Activated CD4-positive, alpha-beta T cell treated with anti-CD3 and anti-CD28 coated beads for 1 hour (primary cell): ENCODE measurements at places on chromosomes 12 and 14.

- DNase-seq: no peak
Measured at GRCh38 chr12:130192642-130193345, 30.5 kb downstream of the FZD10 start.

GRCh38 chr12:67818459-67818903, 169.9 kb downstream of the DYRK2 start:
- DNase-seq: no peak

DNA sequence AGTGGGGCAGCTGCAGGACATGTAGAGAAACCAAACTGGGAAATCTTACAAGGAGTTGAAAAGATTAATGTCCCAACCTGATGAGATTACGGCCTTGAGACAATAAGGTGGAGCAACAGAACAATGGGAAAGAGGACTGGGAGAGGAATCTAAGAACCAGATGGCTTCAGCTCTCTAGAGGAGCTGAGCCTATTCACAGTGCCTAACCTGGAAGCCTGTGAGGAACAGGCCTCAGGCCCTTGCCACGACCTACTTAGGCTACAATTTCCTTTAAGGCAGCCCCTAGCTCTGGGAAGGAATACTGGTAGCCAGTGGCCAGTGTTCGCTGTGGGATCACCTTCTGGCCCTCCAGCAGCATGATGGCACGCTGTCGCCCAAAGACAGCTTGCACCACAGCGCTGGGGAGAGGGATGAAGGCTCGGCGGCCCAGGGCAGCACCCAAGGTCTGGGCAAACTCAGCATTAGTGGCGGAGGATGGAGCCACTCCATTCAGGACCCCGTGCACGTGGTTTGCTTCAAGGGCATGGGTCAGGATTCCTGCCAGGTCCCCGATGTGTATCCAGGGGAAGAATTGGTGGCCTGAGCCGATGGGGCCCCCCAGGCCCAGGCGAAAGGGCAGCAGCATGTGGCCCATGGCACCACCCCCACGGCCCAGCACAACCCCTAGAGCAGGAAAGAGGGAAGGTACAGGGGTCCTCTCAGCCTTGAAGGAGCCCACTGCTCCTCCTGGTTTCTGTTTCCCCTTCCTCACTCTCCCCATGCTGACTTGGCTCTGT, 2.6 kb downstream of the SDR39U1 start:
- DNase-seq: no peak

DNA sequence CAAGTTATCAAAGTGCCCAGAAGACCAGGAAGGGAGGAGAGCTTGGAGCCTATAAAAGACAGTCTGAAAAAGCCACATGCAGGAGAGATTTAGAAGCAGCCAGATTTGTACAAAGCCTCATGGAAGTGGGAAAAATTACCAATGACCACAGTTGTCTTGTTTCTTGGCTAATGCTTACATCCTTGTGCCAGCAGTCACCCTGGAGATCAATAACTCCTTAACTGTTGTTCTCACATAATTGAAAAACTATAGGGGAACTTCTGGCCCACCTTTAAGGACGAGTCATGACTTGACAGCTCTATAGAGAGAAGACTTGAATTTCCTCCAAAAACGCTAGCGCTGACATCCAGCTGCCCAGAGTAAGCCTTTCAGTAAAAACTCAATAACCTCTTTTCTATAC, 313.1 kb downstream of the GALC start:
- DNase-seq: no peak

GRCh38 chr14:48580692-48581091, 905.3 kb upstream of the MDGA2 start:
- DNase-seq: no peak

- DNase-seq: no peak
Measured at GRCh38 chr12:89575374-89575773, 49.5 kb upstream of the POC1B start.

DNA sequence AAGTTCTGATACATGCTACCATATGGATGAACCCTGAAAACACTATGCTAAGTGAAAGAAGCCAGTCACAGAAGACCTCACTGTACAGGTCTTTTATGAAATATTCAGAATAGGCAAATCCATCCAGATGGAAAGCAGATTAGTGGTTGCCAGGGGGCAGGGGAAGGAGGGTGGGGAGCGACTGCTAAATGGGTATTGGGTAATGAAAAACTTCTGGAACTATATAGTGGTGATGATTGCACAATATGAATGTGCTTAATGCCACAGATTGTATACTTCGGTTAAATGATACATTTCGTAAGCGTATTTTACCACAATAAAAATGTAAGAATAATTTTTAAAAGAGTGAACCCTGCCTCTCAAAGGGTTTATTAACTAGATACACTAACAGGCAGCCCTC, 11.8 kb upstream of the KSR2 start:
- DNase-seq: no peak

GRCh38 chr14:30295980-30296379, 263.0 kb upstream of the G2E3 start:
- no peak for DNase-seq

DNA sequence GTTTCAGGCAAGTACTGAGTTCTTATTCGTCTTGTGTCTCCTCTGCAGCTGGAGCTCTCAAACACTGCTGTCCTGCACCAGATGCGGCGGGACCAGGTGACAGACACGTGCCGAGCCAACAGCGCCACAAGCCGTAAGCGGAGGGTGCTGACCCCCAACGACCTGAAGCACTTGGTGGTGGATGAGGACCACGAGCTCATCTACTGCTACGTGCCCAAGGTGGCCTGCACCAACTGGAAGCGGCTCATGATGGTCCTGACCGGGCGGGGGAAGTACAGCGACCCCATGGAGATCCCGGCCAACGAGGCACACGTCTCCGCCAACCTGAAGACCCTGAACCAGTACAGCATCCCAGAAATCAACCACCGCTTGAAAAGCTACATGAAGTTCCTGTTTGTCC, 201.2 kb downstream of the SLC41A2 start:
- DNase-seq: no peak

DNA sequence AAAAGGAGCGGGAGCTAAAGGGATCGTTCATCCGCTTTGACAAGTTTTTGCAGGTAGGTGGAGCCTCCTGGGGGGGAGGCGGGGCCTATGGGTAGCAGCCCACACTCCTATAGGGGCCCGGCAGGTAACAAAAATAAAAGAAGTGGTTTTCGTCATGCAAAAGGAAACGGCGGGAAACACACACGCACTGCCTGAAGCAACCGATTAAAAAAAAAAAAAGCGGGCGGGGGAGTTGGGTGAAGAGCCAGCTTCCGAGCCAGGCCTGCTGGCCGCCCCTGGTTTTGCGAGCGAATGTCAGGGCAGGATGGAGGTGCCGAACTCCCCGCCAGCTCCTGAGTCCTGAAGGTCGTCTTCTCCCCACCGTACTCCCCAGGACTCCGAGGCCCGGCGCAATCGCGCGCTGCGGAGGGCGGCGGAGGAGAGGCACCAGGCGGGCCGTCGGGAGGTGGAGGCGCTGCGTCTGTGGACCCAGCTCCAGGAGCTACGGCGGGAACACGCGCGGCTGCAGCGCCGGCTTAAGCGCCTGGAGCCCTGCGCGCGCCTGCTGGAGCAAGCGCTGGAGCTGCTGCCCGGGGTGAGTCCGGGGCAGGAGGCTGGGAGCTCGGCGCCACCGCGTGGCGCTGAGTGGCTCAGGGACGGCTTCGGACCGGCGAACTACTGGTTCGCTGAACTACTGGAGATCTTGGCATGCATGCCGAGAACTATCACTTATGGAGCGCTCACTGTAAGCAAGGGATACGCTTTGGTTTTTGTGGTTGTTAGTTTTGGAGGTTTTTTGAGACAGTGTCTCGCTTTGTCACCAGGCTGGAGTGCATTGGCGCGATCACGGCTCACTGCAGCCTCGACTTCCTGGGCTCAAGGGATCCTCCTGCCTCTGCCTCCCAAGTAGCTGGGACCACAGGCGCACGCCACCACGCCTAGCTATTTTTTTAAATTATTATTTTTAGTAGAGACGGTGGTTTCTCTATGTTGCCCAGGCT, 3.6 kb downstream of the CFAP73 start:
- peak; percentile 31 for DNase-seq

DNA sequence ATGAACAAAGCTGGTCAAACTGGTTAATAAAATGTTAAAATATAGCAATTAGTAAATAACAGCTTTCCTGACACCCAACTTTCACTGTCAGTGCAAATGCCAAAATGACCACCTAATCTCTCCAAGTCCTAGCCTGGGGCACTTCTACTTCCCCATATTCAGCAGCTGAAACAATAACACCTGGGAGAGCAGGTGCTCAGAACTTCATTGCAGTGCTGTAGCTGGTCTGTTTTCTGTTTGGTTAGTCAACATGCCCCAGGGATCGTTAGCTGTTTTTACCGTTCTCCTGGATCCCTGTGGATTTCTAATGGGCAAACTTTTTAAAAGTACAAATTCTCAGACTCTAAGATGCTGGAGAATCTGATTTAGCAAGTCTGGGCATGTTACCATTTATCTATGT, 759.7 kb downstream of the GALC start:
- DNase-seq: no peak

DNA sequence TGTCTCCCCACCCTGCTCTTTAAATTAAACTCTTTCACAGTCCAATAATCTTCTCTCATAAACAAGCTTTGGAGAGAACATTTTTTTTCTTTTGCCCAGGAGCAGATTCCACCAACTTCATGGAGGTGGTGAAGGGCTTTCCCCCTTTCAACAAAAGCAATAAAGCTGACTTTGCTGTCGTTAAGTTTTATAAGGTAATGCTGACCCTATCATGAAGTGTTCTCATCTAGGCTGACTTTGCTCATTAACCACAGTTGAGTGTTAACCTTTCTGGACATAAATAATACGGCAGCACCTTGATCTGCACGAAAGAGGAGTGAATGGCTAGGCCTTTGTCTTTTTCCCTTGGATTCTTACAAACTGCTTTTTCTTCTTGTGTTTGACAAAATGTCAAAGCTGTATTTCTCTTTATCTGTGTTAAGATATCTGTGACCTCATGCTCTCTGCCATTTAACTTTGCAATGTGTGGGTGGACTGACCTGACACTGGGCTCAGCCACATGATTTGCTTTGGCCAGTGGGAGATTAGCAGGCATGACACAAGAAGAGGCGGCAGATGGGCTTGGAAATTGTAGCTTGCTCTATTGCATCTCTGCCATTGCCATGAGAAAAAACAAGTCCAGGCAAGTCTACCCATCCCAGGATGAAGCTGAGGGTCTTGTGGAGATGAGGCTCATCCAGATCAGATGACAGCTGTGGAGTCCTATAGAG, 470.9 kb upstream of the CCDC196 start:
- DNase-seq: no peak

DNA sequence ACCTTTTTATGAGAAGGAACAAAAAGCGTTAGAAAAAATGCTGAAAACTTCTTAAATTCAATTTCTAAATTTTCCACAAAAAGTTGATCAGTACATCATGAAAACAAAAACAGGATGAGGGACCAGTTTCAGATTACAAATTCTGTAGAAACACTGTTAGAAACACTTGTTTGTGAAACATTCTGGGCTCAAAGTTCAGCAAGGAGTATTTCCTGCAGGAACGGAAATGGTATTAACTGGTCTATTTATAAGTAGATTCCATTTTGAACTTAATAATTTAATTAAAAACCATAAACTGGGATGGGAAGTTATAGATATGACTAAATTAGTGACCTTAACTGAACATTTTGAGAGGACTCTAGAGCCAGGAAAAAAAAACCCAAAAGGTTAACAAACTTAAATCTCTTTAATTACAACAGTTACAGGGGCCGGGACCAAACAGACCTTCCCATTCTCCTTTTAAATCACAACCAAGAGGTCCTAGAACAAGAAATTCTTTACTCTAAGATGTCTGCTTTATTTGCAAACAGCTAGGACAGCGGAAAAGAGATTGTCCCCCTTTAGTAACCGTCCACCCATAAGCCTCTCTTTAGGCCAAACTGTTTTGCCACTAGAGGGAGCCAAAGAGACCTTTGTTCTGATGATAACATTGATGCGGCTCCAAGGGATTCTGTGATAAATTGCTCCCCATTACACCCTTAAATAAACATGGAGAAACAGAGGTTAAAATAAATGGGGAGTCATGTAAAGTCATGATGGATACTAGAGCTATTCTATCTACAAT, 69.0 kb upstream of the RERGL start:
- DNase-seq: no peak

- no peak for DNase-seq
Measured at GRCh38 chr12:108914121-108914531, 34.2 kb downstream of the DAO start.

DNA sequence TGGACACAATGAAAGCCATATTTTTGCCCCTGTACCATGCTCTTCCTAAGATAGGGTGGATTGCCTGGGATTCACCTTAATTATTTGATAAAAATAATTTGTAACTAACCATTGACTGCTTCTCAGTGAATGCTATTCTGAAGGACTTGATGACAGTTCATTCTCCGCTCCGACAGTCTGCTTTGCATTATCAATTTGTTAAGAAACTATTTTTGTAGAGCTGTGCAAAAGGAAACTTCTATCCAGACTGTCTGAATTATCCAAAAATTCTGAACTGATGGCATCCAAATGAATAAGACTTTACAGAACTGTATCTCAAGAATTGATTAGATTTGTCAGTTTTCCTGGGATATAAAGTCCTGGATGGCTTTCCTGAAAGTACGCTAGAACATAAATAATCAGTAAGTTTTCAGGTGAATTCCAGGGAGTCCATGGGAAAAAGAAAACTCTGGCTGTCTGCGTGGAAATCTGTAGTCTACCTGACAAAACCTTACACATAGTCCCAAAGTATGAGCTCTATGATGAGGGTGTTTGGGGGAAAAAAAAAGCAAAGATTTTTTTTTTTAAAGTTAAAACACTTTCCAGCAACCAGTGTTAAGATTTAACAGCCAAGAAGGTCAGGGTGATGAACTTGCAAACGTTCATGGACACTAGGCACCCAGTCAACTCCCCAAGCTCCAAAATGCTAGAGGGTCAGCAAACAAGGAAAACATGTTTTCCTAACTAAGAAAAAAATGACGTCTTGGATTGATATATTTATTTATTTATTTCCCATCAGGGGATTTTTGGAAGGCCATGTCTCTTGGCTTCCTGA, 291.1 kb upstream of the TBX3 start:
- no peak for DNase-seq

DNA sequence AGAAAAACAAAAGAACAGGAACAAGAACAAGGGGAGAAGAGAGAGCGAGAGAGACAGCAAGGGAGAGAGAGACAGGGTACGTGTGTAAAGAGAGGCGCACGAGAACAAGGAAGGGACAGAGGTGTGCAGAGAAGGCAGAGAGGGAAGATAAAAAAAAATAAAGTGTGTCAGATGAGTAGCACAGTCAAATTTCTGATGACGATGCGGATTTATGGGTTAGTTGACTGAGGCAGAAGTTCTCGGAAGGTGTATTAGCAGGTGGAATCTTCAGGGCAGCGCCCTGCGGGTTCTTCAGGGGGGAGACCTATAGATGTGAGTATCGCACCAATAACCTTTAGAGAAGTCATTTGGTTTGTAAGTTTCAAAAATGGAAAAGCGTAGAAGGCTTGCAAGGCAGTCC, 44.8 kb downstream of the PRKAB1 start:
- DNase-seq: no peak
